ENCODE measurements at places on chromosomes 16 and 17.

GRCh38 chr16:48381201-48381600 is 4.0 kb downstream of the SIAH1 start:
- DNase-seq: no peak

DNA sequence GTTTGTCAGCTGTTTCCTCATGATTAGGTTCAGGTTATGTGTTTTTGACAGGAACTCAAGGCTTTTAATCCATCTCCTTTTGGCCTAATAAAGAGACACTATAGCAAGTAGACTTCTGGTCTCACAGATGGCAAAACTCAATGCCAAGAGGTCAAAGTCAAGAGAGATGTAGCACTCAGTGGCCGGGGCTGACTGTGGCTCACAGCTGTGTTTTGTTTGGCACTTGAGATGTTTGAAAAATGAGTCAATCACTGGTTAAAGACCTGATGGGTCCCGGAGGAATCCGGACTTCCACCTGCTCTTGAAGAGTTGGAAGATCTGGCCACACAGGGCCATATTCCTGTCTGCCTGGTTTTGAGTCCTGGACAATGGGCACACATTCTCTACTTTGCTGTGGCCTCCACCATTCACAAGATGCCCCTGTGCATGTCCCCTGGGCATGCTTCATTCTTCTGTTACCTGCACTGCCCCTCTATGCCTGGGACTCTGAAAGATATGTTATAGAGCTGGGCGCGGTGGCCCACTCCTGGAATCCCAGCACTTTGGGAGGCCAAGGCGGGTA is 210.3 kb downstream of the SNX29 start:
- DNase-seq: no peak

- DNase-seq: no peak
Measured at GRCh38 chr16:4303973-4304372, 11.9 kb upstream of the GLIS2 start.

DNA sequence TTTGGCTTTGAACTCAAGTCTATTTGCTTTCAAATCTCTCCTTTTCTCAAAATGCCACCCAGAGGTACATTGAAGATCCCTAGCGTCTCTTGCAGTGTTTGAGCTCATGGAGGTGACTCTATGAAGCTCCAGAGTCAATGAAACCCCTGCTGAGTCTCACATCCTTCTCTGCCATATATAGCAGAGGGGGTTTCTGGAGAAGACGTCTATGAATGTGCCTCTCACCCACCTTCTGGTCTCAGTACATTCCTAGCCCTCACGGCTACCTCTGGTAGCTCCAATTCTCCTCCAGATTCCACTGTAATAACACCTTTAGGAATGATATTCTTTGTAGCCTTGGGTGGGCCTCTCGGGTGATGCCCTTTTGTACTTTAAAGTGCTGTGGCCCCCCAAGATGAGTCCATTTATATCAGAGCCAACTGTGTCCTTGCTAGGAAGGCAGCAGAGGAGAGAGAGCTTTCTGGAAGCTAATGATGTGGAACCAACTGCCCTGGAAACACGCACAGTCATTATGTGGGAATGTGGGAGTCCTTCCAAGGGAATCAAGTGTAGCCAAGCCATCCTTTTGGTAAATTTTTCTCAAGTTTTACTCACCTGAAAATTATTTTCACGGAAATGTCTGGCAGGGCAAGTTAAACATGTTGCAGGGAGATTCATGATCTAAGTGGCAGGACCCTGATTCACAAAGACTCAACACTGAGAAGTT is 123.4 kb downstream of the ASIC2 start:
- DNase-seq: no peak

GRCh38 chr16:2148714-2149629 is 547 bp downstream of the RAB26 start:
- peak; percentile 64 for DNase-seq

DNA sequence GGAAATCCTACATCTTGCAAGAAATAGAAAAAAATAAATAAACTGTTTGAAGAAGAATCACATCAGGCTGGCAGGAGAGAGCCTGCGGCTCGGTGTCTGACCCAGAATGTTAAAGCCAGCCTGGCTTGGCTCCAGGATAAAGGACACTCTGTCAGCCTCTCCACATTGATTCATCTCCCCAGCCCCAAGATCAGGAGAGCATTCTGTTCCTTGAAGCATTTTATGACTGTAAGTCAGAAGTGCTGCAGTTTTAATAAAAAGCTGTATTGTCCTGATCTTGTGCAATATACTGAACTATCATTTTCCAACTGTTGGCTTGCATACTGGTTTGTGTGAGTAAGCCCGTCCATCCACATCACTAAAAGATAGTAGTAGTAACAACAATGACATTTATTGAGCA is 426.6 kb downstream of the HAPSTR1 start:
- DNase-seq: no peak

- peak; percentile 51 for DNase-seq
Measured at GRCh38 chr16:1612320-1613111, at the start of gene CRAMP1. TSS of gene CRAMP1 (plus strand) at chr16:1612360. CDS start at chr16:1614640, 2,280 bp downstream.

GRCh38 chr16:55622930-55623561 is 32.7 kb upstream of the SLC6A2 start:
- DNase-seq: no peak

- DNase-seq: no peak
Measured at GRCh38 chr17:35735036-35735805, 3.8 kb downstream of the RASL10B start.

DNA sequence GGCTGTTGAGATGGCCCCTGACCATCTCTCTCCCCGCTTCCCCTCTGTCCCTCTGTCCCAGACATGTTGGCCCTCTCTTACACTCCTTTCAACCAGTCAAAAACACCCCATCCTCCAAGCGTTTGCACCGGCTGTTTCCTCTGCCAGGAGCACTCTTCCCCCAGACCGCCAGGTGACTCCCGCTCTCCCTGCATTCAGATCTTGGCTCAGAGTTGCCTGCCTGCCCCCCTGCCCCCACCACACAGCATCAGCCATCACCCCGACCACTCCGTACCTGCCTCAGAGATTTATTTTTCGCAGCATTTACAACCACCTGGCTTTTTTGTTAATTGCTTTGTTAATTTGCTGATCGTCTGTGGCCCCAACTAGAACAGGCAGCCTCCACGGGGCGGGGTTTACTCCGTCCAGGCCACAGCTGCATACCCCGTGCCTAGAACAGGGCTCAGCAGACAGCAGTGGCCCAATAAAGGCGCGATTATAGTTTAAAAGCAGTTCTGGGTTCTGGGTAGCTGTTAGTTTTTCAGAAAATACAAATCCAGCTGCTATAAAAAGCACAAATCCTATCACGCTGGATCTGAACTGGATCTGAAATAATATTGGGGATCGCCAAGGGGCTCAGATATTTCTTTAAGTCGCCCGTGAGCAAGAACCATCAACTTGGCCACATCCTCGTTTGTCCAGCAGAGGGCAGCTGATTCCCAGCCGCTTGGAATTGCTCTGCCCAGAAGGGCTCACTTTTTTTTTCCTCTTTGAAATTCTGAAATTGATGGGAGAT is 173.6 kb downstream of the IRF8 start:
- peak; percentile 83 for DNase-seq

- no peak for DNase-seq
Measured at GRCh38 chr16:20954574-20954973, 54.0 kb downstream of the LYRM1 start.

DNA sequence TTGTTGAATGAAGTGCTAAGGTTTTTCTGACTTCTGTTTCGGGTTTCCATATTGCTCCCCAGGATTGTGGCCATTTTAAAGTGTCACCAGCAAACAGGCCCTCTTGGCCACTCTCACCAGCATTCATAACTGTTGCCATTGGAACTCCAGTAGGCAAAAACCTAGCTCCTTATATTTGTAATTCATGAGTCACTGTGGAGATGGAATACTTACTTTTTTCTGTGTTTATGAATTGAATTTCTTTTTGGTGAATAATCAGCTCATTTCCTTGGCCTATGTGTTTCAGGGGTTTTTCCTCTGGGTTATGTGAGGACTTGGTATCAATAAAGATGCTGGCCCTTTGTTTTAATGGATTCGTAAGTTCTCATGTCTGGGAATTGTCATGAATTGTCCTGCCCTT is 255.1 kb downstream of the SNX29 start:
- DNase-seq: no peak

DNA sequence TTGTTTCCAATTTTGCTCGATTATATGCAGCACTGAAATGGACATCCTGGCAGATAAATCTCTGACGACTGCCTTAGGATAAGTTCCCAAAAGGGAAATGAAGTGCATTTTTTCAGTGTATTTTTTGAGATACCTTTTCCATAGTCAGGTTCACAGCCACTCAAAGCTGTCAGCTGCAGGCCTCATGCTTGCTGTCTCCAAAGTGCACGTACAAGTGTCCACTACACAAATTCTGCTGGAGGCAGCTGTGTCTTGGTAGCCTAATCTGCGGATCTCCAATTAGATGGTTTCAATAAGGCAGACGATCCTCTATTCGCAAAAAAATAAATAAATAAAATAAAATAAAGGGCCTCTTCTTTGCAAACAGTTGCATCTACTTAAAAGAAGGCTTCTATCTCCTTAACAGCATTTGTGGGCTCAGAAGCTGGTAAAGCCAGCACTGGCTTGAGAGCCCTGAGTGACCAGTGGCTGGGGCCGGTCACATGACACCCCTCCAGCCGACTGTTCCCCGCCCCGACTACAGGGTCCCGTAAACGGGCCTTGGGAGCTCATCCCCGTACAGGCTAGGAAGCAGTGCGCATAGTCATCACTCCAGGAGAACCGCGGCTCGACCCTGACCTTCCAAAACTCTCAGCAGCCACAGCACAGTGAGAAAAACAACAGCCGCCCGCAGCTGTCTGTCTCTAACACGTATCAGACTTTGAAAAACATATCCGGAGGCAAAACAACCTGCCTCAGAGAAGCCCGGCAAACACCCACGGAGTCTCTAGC is 18.8 kb downstream of the RPH3AL start:
- no peak for DNase-seq

DNA sequence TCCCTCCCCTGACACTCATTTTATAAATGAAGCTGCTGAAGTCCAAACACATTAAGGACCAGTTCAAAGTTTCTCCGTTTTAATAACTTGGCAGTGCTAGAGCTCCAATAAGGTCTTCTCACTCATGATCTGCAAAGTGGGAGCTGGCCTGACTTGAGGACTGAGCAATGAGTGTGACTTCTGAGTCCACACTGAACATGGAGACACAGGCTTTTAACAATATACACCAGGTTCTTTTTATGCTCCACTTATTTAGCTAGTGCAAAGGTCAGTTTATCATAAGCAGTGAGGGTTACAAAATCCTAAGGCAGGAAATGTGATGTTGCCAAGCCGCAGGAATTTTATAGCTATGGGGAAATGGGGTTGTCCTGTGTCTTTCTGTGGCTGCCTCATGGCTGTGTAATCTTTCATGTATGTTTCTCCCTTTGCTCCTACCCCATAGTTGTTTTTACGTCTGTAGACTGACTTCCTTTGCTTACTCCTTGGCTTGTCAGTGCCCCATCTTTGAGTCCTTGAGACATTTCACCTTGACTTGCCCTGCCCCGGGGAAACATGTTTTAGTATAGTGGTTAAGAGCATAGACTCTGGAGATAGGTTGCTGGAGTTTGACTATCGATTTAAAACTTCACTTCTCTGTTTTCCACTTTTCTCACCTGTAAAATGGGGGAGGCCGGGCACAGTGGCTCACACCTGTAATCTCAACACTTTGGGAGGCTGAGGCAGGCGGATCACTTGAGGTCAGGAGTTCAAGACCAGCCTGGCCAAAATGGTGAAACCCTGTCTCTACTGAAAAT is 12.2 kb upstream of the MMD start:
- DNase-seq: no peak

- no peak for DNase-seq
Measured at GRCh38 chr17:40646791-40647623, 611 bp downstream of the SMARCE1 start.

DNA sequence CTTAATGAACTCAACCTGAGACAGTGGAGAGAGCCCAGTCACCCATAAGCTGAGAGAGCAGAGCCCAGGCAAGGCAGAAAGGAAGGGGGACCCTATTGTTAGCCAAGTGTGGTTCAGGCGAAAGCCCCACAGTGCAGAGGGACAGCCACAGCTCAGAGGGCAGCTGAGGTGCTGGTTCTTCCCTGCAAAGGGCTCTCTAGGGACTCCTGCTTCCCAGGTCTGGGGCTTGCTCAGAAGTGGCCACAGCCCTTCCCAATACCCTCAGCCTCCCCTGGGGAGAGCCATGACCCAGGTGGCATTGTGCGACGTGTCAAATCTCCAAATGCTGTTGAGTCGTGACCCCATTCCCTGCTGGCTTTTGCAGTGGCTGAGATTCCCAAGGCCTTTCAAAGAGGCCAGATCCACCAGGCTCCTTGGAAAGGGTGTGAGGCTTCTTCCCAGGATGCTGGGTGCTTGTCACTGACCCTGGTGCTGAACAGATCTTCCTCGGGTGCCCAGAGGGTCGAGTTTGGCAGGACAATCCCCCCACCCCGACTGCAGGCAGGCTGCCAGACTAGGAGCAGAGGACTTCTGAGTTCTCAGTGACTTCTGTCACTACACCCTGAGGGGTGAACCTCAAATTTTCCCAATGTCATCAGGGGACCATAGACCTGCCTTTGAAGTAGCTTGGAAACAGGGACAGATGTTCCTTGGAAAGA is 2.5 kb upstream of the CCL17 start:
- no peak for DNase-seq
